ENCODE measurements at places on chromosomes 2 and 18.

DNA sequence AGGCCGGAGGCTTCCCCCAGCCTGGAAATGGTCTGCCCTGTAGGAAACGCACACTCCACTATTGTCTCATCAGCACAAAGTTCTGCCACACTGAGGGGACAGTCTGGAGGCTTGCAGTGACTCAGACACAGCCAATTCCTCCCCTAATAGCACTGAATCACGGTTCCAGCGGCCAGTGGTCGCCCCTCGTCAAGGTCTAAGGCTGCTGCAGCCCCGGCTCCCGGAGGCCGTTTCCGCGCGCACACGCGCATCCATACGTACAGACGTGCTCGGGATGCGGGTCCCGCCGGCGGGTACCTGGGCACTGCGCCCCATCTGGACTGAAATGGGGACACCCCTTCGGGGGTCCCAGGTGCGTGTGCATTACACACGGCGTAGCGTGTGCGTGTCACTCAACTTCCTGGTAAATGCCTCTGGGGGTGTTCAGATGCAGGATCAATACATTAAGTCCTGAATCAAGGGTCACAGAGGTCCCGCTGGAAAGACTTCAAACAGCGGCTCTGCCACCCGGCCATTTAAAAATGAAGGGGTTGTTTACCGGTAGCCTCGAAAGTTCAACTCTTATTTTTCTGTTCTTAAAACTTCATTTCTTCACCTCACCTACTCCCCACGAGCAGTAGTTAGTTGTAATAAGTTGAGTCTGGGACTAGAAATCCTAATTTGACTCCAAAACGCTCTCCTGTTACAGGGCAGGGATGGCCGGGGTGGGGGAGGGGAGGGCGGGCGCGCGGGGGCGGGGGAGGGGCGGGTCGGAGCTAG lies 572 bp upstream of the ZNF516 start:
- peak; percentile 51 for DNase-seq

GRCh38 chr2:70645733-70646419 lies 92.2 kb upstream of the TGFA start:
- DNase-seq = no peak

DNA sequence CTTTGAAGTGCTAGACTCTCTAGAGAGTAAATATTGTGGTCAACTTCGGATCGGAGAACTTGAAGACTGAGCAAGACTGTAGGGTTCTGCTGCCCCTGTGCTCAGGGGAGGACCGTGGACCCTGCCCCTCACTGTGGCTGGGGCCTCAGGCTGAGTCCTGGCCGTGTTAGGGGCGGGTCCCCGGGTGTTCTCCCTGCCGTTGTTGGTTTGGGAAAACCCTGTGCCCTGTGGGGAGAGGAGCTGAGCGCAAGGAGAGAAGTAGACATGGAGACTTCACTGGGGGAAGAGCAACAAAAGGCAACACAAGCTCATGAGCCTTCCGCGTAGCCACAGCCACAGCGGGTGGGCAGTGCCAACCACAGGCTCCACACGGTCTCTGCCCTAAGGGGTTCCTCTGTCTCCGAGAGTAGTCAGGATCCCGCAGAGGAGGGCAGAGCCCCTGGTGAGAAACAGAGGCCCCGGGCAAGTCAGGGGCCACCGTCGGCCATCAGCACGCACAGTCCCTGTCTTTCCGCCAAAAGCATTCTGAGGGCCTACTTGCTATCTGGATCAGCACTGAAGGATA lies 53.1 kb downstream of the NTSR2 start:
- DNase-seq = no peak

DNA sequence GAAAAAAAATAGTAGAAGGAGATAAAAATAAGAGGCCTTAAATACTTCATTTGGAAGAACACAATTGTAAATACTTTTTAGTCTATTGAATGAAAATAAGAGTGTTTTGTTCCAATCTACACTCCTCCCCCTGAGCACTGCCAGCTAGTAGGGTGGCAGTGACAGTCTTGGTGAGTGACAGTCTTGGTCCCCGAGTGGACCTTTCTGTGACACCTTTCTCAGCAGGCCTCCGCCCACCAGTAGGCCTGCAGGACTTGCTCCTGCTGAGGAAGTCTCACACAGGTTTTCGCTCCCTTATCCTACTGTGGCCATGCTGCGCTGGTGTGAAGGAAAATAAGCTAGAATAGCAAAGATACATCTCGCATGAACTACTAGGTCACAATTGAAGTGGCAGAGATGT lies 666.8 kb downstream of the NR4A2 start:
- no peak for DNase-seq

GRCh38 chr2:218465987-218466633 lies 47.2 kb downstream of the VIL1 start:
- DNase-seq = peak; percentile 66

GRCh38 chr2:148981781-148982180 lies 56.7 kb upstream of the LYPD6B start:
- DNase-seq = no peak

- peak; percentile 60 for DNase-seq
Observed at GRCh38 chr2:10497797-10498251, 49.7 kb upstream of the ODC1 start.

DNA sequence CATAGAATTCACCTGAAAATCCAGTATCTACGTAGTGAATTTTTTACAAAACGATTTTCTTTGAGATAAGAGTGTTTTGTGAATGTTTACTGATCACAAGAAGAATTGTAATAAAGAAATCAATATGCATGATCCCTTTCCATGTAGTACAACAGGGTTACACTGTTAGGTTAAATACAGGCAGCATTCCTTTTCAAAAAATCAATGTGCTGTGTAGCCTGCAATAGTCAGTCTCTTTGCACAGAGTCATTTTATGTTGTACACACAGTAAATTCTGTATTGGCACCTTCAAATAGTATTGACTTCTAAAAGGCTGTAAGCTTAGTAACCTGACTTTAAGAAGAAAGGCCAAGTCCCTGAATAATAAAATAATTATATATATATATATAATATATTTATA lies 63.3 kb downstream of the ZNF407 start:
- DNase-seq = no peak

DNA sequence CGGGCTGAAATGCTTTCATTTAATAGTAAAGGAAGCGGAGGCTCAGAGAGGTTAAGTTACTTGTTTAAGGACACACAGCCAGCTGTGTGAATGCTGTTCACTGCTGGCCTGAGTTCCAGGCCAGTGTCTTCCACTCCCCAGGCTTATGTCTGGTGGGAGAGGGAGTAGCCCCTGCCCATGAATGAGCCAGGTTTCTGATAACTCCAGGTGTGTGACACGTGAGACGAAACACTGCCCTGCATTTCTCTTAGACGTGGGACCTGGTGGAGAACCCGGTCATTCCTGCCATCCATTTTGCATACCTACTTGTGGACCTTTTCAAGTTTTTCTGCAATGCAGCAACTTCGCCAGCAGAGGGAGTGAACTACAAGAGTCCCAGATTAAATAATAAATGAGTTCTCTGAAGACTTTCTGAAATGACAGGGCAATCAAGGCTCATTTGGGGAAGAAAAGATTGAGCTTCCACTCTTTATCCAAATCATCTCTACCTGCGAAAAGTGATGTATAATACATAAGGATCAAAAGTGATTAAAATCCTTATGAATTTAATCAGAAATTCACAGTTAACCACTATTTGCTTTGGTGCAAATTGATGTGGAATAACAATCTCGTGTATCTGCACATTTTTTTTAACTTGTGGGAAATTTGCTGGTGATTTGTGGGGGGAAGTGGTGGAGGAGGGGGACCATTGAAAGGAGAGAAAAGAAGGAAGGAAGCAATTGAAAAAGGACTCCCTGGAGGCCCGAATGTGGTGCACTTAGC lies 79.4 kb upstream of the ASB18 start:
- DNase-seq = peak; percentile 86

GRCh38 chr2:201150454-201151020 lies 32.4 kb upstream of the CASP10 start:
- DNase-seq = no peak

- DNase-seq = no peak
Observed at GRCh38 chr2:190980630-190981209, 33.3 kb downstream of the STAT1 start.

DNA sequence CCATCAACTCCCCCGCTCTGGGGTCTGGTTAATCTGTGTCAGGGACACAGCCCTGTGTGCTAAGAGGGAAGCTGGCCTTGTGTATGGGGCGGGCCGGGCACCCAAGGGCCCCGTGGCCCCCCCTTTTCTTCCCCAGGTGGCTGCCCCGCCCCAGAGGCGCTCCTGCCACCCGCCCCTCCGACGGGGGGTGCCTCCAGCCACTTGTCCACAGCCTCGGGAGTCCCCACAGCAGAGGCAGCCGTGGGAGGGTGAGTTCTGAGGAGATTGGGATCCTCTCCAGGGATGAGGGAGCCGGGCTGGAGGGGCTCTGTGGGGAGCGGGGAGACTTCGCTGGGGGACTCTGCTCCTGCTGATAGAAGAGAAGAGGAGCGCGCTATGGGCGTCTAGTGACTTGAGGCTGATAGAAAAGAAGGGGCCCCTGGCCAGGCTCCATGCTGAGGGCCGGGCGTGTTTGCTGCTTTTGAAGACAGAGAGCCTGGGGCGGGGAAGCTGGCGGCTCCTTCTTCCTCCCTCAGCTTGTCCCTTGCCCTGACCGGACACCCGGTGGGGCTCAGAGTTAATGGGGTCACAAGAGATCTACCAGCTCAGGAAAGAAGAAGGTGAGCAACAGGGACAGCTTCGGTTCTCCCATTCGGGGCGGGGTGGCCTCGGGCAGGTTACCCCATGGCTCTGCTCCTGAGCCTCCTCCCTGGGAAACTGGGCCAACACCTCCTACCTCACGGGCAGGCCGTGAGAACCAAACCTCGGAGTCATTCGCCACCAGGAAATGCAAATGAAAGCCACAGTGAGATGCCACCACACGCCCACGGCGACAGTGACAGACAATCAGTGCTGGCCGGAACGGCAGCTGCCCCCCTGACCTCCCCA lies 89.4 kb upstream of the TAF1B start:
- no peak for DNase-seq

DNA sequence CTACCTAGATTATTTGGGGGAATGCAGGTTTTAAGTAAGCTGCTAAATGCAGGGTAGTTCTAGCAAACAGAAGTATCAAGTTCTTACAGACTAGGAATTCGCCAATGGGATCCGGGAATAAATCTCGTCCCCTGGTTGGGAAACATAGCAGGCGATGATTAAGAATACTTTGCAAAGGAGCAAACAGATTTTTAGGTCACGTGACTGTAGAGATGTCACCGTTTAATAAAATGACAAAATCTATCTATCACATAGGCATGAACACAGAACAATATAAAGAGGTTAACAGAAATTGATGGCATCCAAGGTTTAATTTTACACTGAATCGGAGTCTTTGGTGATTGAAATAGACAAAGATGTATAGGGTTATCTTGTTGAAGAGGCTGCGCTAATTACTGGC lies 664.1 kb downstream of the BCL11A start:
- no peak for DNase-seq

- DNase-seq = no peak
Observed at GRCh38 chr2:195501746-195502145, 155.3 kb upstream of the SLC39A10 start.

- DNase-seq = no peak
Observed at GRCh38 chr2:1740716-1741589, 3.4 kb downstream of the PXDN start.

DNA sequence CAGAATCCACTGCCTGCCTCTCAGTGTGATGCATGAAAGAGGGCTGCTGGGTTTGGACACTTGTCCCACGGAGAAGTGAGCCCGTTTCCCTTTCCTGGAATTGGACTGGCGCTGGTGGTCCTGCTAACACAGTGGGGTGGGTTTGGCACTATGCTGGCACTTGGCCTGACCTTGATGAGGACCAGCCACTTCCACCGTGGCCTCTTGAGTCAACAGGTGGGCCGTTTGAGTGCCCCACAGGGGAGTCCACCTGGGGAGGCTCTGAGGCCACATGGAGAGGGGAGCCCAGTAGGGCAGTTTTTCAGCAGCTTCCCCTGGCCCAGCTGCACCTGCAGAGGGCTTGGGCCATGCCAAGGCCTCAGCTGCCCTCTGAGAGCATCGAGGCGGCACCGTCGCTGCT lies 56.5 kb downstream of the MBP start:
- no peak for DNase-seq

DNA sequence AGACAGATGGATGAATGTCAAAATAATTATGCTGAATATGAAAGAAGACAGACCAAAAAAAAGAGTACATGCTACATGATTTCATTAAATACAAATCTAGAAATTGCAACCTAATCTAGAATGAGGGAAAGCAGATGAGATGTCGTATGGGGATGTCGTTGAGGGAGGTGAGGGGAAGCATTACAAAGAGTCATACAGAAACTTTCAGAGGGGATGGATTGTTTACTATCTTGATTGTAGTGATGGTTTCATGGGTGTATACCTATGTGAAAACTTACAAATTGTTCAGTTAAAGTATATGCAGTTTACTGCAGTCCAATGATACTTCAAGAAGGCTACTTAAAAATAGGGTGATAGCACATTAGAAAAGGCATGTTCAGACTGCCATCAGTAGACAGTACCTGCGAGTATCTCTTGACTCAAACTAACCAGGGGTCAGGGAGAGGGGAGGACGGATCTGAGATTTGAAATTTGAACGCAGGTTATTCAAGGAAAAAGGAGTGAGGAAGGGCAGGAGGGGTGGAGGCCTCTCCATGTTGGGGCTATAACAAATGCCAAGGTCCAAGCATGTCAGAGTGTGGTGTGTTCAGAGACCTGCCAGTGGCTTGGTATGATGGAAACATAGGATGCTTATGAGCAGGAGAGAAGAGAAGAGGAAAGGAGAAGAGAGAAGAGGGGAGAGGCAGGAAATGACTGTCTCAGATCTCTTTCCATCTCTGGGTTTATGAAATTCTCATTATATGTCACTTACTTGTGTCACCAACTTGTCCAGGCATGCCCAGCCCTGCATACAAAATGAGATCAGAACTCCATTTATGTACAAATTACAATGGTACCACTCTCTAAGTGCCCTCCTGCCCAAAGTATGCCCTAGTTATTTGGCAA lies 257.3 kb upstream of the CXCR4 start:
- no peak for DNase-seq

DNA sequence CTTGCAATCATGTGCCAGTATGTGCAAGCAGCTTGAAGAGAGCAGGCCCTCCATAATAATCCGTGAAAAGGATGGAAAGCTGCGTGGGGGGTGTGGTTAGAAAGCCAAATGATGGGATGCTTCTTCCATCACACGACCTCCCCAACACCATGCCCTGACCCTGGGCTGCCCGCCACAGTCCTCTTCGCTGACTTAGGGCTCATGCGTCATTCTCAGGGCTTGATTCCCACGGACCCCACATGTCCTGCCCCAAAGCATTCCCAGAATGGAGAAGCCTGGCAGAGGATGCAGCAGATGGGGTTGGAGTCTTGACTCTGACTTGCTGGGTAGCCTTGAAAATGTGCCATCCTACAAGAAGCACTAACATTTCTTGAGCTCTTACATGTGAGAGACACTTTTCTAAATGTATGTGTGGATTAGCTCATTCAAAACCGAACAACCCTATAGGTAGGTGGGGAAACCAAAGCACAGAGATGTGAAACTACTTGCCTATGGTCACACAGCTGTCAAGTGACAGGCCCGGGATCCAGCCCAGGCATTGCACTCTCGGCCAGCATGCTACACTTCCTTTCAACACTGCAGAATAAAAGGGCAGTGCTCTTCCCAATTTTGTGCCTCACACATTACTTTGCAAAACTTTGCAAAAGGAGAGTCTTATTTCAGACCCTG lies 3.7 kb downstream of the TNS1 start:
- DNase-seq = no peak
